ENCODE measurements at places on chromosomes 1 and 21. TPM values are rescaled to one million over a fixed set of nuclear protein-coding genes. Genes with fewer than 3 reads are reported as not detected.

DNA sequence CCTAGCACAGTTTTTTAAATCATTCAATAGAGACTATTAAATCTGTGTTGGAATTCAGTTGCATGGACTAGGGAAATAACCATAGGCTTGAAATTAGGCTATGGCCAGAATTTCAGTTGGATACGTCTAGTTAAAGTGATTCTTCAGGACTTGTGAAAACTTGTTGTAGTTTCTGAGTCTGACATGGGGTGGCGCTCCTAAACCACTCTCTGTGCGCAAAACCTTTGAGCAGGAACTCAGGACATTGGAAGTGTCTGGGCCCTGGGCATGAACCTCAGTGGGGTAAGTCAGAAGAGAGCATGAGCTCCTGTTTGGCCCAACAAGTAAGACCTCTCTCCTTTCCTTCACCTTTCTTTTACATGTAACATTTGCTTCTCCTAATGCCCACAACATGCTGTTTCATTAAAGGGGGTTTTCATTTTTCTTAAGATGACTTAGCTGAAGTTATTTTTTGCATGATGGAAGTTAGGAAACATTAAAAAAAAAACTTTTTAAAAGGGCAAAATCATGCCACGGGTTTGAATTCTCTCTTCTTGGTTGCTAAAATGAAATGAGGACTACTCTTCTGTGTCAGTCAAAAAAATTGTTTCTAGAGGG lies 17.1 kb upstream of the CCDC190 start:
- DNase-seq, result no peak

GRCh38 chr1:9438431-9439073 lies 100.7 kb upstream of the SLC25A33 start:
- DNase-seq, result no peak

Gene FTCD
- total RNA-seq, result 1.5 TPM

GRCh38 chr1:66226985-66227384 lies 307.0 kb upstream of the SGIP1 start:
- DNase-seq, result no peak

GRCh38 chr21:38999161-38999560 lies 184.1 kb downstream of the PSMG1 start:
- no peak for DNase-seq

- DNase-seq, result no peak
Observed at GRCh38 chr1:198642983-198643382, 4.1 kb downstream of the PTPRC start.

DNA sequence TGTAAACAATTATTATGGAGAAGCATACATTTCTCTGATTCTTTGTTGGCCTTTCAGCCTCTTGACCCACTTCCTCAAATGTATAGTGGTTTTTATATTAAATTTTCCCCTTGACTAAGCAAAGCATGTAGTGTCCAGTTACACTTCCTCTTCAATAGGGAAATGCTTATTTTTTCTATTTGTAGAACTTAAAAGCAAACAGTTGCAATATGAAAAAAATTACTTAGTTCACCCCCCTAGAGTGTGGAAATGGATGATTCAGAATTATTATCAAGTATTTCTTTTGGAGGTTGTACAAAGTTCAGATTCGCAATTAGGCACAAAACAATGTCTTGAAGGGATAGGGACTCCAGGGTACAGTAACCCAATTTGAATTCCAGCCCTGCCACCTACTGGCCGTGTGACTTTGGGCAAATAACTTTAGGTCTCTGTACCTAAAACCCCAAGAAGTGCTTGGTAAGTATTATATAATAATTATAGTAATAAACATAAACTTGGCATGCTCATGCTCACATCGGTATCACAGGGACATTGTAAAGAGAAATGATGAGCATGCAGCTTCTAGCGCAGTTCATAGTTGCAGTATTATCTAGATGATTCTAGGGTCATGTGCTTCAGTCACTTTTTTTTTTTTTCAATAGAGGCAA lies 28.6 kb upstream of the IFNGR2 start:
- no peak for DNase-seq

Data from lower lobe of right lung (tissue), 2 donors.